Activated CD8-positive, alpha-beta memory T cell treated with anti-CD3 and anti-CD28 coated beads for 1 hour (primary cell): ENCODE measurements at places on chromosomes 3 and 15.
A peak's percentile ranks its signal among the peaks of the same experiment; 100 is the strongest.

DNA sequence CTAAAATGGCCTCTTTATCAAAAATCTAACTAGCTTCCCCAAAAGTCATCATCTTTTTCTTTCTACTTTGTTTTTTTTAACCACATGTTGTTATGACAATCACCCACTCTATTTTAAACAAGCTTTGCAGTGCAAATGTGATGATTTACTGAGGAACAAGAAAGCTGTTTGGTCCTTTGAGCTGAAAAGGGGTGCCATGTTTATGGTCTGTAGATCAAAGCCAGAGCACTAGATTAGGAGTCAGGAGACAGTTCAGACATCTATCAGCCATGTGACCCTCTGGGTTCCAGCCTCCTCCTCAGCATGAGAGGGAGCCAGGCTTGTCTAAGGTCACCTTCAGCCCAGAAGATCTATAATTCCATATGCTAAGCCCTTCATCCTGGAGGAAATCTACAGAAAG lies 65.9 kb downstream of the RPL22L1 start:
- no peak for DNase-seq

DNA sequence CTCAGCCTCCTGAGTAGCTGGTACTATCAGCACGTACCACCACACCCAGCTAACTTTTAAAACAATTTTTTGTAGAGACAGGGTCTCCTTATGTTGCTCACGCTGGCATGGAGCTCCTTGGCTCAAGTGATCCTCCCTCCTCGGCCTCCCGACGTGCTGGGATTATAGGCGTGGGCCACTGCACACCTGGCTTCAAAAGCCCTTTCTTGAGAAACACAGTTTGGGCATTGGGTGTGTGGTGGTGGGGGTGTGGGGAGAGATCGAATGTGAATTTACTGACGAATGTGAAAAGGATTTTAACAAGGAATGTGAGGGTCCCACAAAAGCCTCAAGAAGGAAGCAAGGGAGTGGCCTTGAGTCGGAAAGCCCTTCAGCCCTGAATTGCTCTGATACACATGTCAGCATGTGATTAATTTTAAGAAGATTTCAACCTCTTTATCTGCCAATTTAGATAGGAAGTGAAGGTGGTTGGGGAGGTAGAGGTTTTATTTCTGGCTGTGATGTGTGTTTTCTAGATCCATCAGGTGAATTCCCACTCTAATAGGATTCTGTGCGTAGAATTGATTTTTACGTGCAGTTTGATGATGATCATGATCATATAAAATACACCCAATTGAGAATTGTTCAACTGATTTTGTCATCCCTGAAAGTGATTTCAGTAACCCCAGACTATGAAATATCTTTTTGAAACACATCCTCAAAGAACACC lies 1.1 kb downstream of the CCR4 start:
- DNase-seq = no peak

DNA sequence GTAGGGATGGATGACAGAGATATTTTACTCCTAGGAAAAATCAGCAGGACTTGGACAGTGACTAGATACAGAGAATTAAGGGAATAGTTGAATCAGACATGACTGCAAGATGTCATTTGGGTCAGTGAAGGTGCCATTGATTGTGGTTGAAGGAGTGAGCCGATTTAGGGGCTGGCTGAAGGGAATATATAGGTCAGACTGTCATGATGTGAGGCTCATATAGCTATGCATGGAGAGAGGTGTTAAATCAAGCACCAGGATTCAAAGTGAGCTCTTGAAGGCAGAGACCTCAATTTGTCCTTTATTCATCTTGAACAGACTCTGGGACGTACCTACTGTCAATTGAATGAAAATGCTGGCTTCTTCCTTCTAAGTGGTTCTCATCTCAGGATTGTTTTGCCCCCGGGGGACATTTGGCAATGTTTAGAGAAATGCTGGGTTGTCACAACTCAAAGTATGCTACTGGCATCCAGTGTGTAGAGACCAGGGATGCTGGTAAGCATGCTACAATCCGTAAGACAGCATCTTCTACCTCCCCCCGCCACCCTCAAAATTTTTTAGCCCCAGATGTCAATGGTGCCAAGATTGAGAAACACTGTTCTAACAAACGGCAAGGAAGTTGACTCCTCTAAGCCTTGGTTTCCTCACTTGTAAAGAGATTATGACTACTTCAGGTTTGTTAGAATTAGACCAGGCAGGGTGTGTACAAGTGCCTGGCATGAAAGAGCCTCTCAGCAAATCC lies 7.8 kb downstream of the ATP2C1 start:
- DNase-seq = no peak

- no peak for DNase-seq
Observed at GRCh38 chr3:67176396-67176795, 178.3 kb downstream of the KBTBD8 start.

- DNase-seq = peak; percentile 29
Observed at GRCh38 chr15:101014921-101015841, 96.0 kb downstream of the LRRK1 start.

GRCh38 chr3:184578822-184579221 lies 17.2 kb downstream of the EPHB3 start:
- no peak for DNase-seq

- no peak for DNase-seq
Observed at GRCh38 chr3:113088616-113089015, 97.8 kb downstream of the GTPBP8 start.

DNA sequence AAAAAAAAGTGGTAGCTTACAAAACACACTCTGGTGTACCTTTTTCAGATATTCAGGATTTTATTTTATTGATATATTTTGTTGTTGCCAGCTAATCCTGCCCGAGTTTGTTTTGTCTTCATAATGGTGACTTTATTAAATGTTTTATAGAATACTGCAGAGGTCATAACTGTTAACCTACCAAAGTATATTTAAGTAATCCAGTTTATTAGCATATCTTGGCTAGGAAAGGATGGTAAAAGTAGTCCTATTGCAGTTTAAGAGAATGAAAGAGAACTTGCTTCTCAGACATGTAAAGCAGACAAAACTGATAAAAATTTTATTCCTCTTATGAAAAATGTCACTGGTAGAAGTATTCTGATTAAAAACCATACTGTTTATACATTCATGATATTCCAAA lies 59.2 kb upstream of the IGSF10 start:
- no peak for DNase-seq

- peak; percentile 43 for DNase-seq
Observed at GRCh38 chr15:31325595-31326155, 960 bp upstream of the KLF13 start.

- no peak for DNase-seq
Observed at GRCh38 chr15:51841406-51842040, 12.1 kb downstream of the TMOD3 start.

GRCh38 chr3:48445277-48445882 lies 1.2 kb upstream of the ATRIP start:
- no peak for DNase-seq

DNA sequence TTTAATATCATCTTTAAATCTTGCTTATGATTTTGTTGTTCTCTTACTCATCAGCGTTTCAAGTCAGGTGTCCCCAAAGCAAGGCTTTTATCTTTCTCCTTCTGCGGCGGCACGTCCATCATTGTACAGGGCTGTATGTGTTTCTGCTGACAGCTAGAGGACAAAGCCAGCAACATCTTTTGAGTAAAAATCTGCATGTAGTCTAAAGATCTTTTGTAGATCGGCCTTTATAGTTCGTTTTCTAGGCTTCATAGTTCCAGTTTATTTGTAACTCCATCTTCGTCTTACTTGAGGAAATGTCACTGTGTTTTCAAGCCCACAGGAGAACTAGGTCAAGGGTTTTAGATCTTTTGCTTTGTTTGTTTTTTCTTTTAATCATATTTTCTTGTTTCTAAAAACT lies 211.4 kb upstream of the TOPAZ1 start:
- DNase-seq = no peak

- DNase-seq = peak; percentile 67
Observed at GRCh38 chr15:31347067-31347975, 20.7 kb downstream of the KLF13 start.

DNA sequence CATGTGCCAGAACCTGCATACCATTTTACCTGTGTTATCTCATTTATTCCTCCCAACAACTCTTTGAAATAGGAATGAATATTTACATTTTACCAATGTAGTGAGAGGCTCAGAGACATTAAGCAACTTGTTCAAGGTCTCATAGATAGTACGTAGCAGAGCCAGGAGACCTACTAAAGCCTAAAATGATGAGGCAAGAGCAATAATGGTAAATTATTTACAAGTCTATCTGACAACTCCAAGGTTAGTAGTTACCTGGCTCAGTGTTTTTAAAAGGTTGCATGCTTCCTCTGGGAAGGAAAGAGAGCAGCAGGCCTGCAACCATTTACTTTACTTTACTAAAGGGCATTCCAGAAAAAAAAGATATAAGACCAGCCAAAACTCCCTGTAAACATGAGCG lies 103.0 kb downstream of the CFAP20DC start:
- DNase-seq = no peak

- DNase-seq = no peak
Observed at GRCh38 chr3:9786825-9787669, 5.2 kb downstream of the TADA3 start.

DNA sequence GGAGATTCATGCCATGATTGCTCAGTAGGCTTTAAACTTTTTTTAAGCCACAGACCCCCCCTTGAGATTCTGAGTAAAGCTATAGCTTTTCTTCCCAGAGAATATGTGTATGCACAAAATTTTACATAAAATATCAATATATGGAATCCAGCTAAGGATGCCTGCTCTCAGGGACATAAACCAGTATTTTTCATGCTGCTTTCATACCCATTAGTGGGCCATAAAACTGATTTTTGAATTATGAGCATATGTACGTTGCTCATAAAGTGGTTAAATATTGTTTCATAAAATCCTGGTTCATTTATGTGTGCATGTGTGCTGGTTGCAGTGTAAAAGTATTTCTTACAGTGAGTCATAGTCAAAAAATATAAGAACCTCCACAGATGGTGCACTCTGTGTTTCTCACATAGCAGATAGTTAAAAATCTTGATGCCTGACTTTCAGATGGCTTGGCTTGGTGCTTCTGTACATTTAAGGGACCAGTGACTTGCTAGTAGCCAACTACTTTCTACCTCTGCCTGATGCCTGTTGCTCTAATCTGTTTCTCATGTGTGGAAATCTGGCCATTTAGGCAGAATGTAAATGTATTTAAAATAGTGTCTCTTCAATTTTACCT lies 71.9 kb downstream of the ARHGEF26 start:
- DNase-seq = no peak
